ENCODE measurements at places on chromosomes 1 and 21.
A peak's percentile ranks its signal among the peaks of the same experiment; 100 is the strongest.

DNA sequence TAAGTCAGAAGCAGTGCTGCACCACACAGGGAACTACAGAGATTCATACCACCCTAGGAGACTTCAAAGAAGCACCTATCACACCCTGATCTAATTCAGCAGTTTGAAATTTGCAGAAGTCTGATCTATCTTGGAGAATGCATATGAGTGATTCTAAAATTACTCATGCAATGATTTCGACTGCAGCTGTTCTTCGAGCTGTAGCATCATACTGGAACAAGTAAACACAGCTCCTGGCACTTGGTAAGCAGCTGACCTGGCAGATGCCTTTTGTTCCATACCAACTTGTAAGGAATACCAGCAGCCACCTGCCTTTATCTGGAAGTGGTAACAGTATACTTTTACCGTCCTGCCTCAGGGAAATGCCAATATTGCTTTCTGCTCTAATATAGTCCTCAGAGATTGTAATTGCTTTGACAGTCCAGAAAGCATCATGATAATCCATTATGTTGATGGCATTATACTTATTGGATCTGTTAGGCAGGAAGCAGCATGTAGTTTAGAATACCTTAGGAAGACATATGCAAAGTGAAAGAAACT, 25.7 kb downstream of the AADACL4 start:
- no peak for DNase-seq

GRCh38 chr1:93614986-93615581, 66.6 kb downstream of the BCAR3 start:
- DNase-seq = peak; percentile 61

- DNase-seq = no peak
Observed at GRCh38 chr21:14877581-14878228, 187.1 kb downstream of the NRIP1 start.

DNA sequence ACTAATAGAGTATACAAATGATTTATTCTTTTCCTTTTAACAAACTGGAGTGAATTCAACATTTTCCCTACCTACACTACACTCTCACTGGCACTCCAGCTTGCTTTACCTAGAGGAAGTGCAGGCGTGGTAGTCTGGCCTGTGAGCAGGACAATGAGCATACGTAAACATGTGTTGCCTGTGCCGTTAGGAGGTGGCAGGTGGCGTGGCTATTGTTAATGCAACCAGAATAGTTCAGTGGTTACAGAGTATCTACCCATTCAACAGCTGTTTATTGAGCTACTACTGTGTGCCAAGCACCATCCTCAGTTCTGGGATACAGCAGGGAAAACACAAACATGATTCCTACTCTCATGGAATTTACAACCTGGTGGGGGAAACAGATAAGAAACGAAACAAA, 299.7 kb upstream of the KAZN start:
- no peak for DNase-seq
